Hindlimb muscle (tissue), 1 donor: ENCODE measurements at places on chromosomes 11 and 22. TPM values are rescaled to one million over a fixed set of nuclear protein-coding genes. Genes with fewer than 3 reads are reported as not detected.

Gene OR52A1
- polyA plus RNA-seq: not detected

Gene NCF4
- 4.5 TPM for polyA plus RNA-seq

Gene CASP1
- 9.4 TPM for polyA plus RNA-seq

Gene LRRN4CL
- polyA plus RNA-seq: 14.2 TPM

Gene ACER3
- 7.5 TPM for polyA plus RNA-seq

Gene TMEM223
- polyA plus RNA-seq: 16.7 TPM

Gene JHY
- polyA plus RNA-seq: 1.4 TPM

Gene OR51B2
- not detected for polyA plus RNA-seq

Gene APOBEC3G
- 3.3 TPM for polyA plus RNA-seq

Gene TBX10
- not detected for polyA plus RNA-seq

Gene CHADL
- polyA plus RNA-seq: 4.9 TPM

Gene NXPE2
- polyA plus RNA-seq: 0.10 TPM

Gene ANO3
- not detected for polyA plus RNA-seq

Gene RAG2
- polyA plus RNA-seq: 0.28 TPM

Gene JRKL
- polyA plus RNA-seq: 10.4 TPM

Gene CNIH2
- polyA plus RNA-seq: 3.2 TPM

Gene AKIP1
- polyA plus RNA-seq: 22.0 TPM

Gene SLC16A8
- polyA plus RNA-seq: 3.5 TPM

Gene TRIM51
- polyA plus RNA-seq: not detected

Gene CRYBB3
- 0.23 TPM for polyA plus RNA-seq

Gene HTR3A
- polyA plus RNA-seq: not detected

Gene NOX4
- 2.9 TPM for polyA plus RNA-seq

Gene CEP126
- polyA plus RNA-seq: 2.8 TPM

Gene APOBEC3B
- 3.1 TPM for polyA plus RNA-seq

Gene BTBD10
- 21.7 TPM for polyA plus RNA-seq

Gene PYGM
- 300 TPM for polyA plus RNA-seq

Gene ARFGAP2
- polyA plus RNA-seq: 87.8 TPM

Gene BUD13
- 19.6 TPM for polyA plus RNA-seq

Gene HEPHL1
- not detected for polyA plus RNA-seq

Gene OR56B1
- polyA plus RNA-seq: not detected

Gene PHETA2
- polyA plus RNA-seq: 17.9 TPM

Gene OSBPL5
- polyA plus RNA-seq: 13.2 TPM

Gene SCYL1
- polyA plus RNA-seq: 54.1 TPM

Gene NLRP14
- polyA plus RNA-seq: not detected

Gene CCDC87
- polyA plus RNA-seq: 0.25 TPM

Gene FOLR2
- polyA plus RNA-seq: 31.4 TPM

Gene ARHGAP20
- polyA plus RNA-seq: 6.1 TPM

Gene DDT
- polyA plus RNA-seq: 45.9 TPM

Gene MMP7
- 0.18 TPM for polyA plus RNA-seq

Gene LRRC55
- polyA plus RNA-seq: 1.7 TPM

Gene TRIM49
- polyA plus RNA-seq: not detected

Gene GLYATL1B
- not detected for polyA plus RNA-seq

Gene SLC22A6
- polyA plus RNA-seq: not detected

Gene OR10V1
- not detected for polyA plus RNA-seq

Gene DNAJB13
- polyA plus RNA-seq: 0.44 TPM

Gene F2
- not detected for polyA plus RNA-seq

Gene NXPE4
- not detected for polyA plus RNA-seq
